ENCODE measurements at places on chromosomes 1 and 21.

GRCh38 chr1:198912046-198912445, 273.2 kb downstream of the PTPRC start:
- no peak for DNase-seq

GRCh38 chr1:185490924-185491323, 173.9 kb upstream of the IVNS1ABP start:
- DNase-seq = no peak

DNA sequence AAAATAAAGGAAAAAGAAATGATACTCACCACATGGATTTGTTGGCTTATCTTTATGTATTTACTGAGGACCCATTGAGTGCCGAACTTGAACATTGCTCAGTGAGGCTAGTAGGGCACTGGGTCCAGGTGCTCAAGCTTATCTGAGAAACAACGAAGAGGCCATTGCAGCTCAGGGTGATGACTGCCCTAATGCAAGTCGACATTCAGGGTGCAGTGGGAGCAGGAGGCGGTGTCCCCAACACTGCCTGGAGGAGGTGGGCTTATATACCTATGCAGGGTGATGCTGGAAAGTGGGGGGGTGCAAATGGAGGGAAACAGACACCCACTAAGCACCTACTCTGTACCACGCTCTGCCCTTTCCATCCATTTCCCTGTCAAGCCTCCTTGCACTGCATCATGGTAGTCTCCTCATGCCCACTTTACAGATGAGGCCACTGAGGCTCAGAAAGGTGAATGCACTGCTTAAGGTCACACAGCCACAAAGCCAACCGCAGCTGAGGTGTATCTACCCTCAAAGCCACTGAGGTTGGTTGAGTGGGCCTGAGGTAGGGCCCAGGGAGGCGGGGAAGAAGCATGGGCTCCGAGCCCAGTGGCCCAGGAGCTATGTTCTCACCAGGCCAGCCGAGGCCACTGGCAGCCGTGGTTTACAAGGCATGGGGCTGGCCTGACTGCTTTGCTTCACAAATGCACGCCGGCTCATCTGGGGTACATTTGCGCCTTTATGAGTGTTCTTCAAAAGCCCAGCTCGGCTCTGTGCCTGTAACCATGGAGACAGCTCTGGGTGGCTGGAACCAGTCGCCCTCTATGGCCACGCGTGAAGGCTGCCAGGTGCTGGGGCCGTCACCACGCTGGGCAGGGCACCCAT, 103.8 kb downstream of the EPHB2 start:
- no peak for DNase-seq

DNA sequence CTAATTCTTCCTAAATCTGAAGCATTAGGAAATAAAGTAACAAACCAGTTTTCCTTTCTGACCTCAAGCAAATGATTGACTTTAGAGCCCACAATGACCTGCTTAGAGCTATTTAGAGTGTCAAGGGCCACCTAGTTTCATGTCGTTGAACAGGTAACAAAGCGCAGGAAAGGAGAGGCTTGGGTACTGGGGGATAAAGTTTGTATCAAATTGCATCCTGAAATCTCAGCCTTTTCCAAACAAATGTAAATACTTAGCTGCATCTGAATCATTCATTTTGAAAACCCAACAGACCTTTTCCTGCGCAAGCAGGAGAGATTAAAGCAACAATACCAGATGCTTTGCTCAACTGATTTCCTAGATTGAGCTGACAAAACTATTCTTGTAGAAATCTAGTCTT, 121.2 kb downstream of the NRIP1 start:
- no peak for DNase-seq

- DNase-seq = no peak
Observed at GRCh38 chr1:228828151-228828550, 92.9 kb downstream of the RHOU start.

- no peak for DNase-seq
Observed at GRCh38 chr1:90561103-90561783, 155.9 kb downstream of the BARHL2 start.

DNA sequence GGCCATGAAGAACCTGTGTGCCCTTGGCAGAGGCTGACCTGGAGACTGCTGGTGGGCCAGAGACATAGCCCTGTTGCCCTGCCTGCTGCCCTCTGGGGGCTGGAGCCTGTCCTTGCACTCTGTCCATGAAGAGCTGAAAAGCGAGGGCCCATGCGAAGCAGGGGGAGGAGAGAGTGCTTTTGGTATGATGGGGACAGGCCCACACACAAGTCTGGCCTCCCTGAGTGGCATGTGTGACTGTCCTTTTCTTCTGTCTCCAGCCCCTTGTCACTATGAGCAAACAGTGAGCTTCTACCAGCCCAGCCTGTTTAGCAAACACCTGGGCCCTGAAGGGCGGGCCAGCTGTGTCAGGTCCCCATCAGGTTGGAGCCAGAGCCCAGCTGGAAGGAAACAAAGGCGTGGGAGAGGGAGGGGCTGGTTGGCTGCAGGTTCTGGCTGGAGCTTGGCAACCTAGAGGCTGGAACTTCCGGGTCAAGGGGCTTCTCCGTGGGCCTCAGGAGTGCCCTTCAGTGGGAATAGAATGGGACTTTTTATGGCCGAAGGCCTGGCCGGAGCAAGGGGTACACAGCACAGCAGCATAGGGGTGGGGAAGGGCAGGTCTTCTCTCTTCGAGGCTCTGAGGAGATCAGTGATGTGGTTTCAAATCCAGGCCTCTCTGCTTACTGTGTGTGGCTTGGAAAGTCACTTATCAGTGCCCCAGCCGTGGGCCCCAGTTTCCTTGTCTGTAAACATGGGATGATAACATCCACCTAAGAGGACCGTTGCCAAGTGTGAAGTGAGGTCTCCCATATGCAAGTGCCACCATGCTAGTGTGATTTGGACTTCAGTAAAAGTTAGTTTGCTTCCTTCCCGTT, 14.3 kb downstream of the QSOX1 start:
- DNase-seq = no peak

GRCh38 chr1:150562446-150563339, 13.5 kb downstream of the ADAMTSL4 start:
- DNase-seq = peak; percentile 45

DNA sequence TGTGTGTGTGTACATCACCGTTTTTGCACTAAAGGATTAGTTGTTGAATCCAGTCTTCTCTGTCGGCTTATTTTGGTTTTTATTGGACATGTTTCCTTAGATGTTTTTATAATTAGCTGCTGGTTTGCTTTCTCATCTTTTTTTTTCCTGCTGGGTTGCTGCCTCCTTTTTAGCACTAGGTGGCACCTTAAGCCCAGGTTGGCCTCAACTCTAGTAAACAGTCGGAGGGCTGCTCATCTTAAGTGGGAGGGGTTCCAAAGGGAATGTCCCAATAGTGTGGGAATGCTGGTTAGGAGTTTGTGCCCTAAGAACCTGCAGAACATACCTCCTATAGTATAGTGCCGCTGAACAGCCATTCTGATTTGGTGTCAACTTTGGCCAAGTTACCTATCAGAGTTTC, 570.1 kb upstream of the CXADR start:
- no peak for DNase-seq

- DNase-seq = no peak
Observed at GRCh38 chr21:33367309-33367973, 35.8 kb upstream of the IFNGR2 start.

- no peak for DNase-seq
Observed at GRCh38 chr1:191943684-191944083, 214.6 kb upstream of the RGS18 start.

DNA sequence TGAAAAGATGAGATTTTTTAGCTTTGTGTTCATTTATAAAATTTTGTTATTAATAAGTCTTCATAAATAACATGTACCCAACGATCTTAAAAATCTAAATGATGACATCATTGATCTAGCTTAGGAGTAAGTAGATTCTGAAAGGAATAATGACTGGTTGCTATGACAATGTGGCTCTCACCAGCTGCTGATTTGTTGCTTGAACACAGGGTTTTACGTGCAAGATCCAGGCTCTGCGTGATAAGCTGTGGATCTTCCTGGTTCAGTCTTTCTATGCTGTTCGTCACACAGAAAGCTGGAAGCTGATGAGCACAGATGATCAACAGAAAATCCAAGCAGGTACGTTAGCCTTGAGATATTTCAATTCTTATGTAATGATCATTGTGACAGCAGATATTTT, 49.1 kb upstream of the C1orf146 start:
- DNase-seq = no peak

DNA sequence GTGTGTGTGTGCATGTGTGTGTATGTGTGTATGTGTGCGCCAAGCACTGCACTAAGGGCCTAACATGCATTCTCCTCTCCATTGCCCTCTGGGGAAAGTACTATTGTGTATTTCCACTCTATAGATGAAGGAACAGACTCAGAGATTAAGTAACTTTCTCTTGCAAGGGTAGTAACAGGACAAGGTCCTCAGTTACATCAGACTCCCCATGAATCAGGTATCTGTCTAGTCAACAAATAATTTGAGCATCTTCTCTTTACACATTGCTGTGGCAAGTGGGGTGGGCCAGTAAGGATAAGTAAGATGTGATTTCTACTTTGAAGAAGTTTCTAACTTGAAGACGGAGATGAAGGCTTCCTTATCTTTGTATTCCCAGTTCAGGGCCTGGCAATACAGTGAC, 5.0 kb upstream of the HTR1D start:
- no peak for DNase-seq

DNA sequence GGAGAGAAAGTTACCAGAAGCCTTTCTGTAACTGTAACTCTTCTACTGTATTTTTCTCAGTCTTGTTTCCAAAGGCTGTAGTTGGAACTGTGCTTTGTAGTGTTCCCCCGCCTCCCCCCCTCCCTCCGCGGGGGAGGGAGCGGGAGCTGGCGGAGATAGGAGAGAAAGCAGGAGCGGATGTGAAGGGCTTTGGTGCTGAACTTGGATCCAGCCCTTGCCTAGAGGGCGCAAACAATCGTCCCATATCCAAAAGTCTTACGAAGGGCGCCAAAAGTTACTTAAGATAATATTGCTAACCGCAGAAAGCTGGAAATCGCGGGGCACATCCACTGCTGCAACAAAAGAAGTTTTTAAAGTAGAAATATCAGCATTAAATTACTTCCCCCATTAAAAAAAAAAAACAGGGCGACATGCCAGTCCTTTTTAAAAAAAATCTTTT, 2.4 kb upstream of the NFIA start:
- DNase-seq = no peak

DNA sequence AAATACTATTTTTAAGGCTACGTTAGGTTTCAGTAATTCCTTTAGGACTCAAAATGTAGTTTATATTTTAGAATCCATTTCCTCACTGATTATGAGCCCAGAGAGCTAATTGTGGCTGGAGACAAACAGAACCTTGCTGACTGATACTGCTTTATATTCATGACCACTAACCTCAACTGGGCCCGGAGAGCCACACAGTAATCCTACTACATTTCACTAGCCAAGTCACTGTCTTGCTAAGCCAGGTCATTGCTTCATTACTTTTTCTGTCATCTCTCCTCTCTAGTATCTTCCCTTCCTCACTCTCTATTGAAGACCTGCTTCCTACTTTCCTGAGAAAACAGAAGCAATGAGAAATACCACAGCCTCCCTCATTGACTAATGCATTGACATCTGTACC, 24.7 kb downstream of the IL23R start:
- no peak for DNase-seq

- no peak for DNase-seq
Observed at GRCh38 chr21:40244981-40245380, 377.7 kb downstream of the PCP4 start.

DNA sequence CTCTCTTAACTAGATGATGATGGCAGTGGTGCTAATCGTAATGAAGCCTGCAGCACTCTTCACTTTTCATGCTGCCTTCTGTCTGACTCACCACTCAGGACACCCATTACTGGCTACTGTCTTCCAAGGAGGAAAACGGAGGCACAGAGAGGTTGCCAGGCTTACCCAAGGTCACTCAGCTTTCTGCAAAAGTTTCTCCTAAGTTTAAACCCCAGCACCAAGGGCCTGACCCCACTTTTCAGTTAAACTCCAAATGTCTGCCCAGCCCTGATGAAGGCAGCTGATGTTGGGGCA, 78.1 kb upstream of the RUNX3 start:
- DNase-seq = no peak

- DNase-seq = no peak
Observed at GRCh38 chr1:94055459-94056122, 65.4 kb downstream of the ABCA4 start.

DNA sequence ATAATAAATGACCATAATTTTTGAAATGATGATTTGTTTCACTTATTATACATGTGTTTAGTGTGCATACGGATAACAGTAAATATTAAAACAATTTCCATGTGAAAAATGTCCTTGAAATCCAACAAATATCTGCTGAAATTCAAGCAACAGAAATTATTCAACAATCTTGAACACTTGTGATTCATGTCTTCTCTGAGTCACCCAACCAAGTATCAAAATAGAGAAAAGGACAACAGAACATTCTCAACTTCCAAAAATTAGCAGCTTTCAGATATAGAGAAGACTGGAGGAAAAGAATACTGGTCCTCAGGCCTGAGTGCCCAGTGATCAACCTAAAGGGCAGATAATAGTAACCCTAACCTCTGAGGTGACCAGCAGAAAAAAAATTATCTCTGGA, 90.8 kb downstream of the VAV3 start:
- DNase-seq = no peak

DNA sequence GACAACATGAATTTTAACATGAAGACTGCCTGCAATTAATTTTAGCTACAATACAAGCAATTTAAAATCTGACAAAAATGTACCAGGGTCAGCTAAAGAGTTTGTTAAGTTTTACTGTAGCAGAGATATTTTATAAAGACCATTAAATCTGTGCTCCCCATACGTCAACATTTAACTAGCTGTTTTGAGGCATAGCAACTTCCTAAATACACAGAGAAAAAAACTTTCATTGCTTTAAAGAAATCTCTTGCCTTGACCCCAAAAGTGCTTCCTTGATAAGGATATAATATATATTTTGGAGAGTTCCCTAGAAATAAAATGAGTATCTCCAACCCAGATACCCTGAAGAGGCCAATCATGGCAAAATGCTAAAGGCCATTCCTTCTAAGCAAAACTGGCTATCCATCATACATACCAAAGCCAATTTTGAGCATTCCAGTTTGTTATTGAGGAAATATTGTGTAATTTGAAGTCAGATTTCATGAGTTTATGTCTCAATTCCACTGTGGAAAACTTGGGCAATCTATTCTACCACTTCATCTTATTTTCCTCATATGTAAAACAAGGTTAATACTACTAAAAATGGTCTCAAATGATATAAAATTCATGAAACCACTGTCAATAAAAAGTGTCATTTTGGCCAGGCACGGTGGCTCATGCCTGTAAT, 19.1 kb downstream of the ASPM start:
- no peak for DNase-seq

DNA sequence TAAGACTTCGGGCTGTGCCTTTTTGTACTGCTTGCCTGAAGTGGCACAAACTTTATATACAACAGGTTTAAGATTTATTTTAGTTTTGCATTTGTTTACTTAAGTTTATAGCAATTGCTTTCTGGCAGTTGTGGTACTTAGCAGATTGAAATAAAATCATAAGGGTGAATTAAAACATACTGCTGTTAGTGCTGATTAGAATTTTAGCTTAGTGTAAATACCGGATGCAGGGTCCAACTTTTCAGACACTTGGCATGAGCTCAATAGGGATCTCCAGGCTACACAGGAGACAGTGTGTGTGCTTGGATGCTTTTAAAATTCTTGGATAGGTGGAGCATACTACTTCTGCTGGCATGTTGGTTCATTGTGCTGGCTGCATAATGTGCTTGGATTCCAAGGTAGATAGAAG, 159.6 kb downstream of the NFIA start:
- DNase-seq = no peak

All from stimulated activated CD4-positive, alpha-beta T cell treated with anti-CD3 and anti-CD28 coated beads, Interleukin-1b, Interleukin-23, amount 100 ng/mL, for 24 hours (primary cell).